ENCODE measurements at places on chromosomes 7 and 10.

- no peak for DNase-seq
Measured at GRCh38 chr7:157793973-157794745, 457.4 kb downstream of the DNAJB6 start.

DNA sequence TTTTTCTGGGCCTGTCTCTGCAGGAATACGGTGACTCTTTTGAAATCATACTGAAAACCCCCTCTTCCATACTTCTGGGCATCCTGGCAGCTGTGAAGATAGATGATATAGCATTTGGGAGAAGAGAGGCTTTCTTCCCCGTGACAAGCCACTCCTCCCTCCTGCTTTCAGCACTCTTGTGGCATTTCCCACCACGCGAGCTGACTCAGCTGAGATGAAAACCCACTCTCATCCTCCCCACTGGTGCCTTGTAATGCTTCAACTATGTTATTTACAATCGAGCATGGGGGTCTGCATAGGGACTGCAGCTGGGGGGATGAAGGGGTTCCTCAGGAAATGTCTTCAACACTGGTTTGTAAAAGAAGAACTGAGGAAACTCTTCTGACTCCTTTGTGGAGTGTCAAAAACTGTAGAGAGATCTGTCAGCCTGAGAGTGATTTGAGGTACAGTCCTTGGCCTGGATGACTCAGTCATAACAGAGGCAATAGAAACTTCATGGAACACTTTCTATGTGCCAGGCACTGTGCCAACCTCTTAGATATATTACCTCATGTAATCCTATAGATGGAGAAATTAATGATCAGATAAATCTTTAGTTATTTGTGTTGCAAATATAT is 1.7 kb upstream of the TBATA start:
- no peak for DNase-seq

DNA sequence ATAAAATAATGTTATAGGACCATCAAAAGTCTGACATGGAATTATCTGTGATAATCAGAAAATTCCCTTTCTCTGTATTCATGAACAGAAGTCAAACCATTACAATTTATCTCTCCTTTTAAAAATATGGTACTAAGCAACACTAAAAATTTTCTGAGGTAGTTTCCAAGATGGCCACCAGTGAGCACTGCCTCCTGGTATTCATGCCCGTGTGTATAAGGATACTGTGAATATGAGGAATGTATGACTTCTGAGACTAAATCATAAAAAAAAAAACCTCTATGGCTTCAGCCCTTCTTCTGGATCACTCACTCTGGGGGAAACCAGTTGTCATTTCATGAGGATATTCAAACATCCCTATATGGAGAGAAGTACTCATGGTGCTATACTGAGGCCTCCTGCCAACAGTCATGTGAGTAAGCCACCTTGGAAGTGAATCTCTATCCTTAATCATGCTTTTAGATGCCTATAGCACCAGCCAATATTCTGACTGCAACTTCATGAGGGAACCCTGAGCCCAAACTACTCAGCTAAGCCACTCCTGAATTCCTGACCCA is 41.1 kb downstream of the SIRT1 start:
- DNase-seq: no peak

DNA sequence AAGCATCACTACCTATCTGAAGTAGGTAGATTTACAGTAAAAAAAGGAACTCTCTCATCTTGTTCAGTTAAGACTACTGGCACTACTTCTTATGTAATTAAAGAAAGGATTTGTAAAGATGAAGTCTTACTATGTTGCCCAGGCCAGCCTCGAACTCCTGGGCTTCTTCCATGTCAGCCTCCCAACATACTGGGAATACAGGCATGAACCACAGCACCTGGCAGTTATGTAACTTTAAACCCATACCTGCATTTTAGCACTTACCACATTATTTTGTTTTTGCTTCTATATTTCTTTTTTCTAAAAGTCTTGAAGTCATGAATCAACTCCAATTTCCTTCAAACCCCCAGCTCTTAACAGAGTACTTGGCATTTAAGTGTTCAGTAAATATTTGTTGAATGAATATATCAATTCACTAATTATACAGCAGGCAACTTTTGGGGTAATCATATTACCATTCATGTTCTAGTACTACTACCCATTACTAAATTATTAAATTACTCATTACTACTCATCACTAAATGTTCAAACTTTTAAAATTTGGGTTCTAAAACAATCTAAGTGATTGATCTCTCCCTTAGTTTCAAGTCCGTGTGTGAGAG is 31.6 kb upstream of the CCDC71L start:
- DNase-seq: no peak

- DNase-seq: no peak
Measured at GRCh38 chr10:120931423-120931822, 80.3 kb downstream of the WDR11 start.

DNA sequence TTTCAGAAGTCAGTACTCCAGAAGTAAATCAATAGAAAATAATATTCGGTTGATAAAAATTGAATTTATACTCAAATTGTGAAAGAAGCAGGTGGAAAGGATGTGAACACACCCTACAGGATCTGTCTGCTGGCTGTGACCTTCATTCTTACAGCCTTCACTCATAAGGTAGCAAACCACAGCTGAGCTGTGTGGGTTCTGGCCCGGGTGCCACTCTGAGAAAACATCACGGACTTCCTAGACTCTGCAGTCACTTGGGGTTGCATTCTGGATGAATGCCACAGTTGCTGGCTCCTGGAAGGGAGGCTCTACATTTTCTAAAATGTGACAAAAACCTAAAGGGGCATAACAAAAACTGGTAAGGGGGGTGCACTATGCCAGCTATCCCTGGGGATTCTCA is 36.0 kb upstream of the ABLIM1 start:
- no peak for DNase-seq

- no peak for DNase-seq
Measured at GRCh38 chr7:14201353-14201752, 211.9 kb upstream of the ETV1 start.

DNA sequence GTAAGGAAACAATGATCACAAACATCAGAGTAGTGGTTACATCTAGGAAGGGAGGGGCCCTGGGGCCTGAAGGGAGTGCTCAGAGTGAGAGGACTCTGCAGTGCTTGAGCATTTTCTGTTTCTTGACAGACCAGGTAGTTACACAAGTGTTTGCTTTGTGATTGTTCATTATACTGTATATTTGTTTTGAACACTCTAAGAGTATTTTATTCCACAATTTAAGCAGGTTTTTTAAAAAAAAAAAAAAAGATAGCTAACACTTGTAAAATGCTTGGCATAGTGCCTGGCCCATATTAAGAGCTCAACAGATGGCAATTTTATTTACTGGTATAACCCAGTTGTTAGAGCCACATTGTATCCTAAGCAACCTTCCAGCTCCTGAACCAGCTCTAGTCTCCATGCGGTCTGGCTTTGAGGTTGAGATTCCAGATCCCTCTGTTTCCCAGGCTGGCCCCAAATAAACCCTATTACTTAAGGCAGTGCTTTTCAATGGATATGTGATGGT is 20.1 kb upstream of the ATXN7L1 start:
- DNase-seq: no peak

DNA sequence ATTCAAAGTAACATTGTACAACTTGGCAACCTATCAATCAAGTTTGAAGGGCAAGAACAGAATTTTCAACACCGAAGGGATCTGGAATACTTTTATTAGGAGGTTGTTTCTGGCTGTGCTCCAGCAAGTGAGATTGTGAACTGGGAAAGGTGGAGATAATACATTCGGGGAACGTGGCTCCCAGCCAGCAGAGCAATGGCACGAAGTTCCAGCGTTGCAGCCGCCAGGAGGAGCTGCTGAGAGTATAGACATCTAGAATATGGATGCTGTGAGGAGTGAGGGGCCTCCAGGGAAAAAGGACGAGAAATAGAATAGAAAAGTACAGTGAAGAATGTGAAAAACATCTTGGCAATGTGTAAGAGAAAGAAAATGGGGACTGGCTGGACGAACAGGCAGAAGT is 69.5 kb downstream of the TCERG1L start:
- DNase-seq: no peak

Data from CMK (cell line).